ENCODE measurements at places on chromosomes 1 and 21.
A peak's percentile ranks its signal among the peaks of the same experiment; 100 is the strongest.

DNA sequence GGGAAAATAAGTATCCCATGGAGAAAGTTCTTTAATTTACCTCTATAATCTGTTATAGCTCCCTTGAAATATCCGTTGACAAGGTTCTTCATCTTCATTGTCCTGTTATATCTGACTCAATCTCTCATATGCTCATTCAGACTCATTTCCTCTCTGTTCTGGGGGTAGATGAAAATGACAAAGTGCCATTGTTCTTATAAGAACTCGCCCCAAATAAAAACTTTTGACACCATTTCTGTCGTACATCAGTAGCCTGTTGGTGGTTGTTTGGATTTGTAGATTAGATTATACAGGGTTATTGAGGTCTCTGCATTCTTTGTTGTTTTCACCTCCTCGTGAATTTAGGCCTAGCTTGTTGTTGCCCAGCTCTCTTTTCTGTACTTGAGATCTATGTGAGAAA, 55.2 kb upstream of the IPO9 start:
- no peak for DNase-seq

- no peak for DNase-seq
Observed at GRCh38 chr1:115466433-115466832, 128.4 kb upstream of the NGF start.

DNA sequence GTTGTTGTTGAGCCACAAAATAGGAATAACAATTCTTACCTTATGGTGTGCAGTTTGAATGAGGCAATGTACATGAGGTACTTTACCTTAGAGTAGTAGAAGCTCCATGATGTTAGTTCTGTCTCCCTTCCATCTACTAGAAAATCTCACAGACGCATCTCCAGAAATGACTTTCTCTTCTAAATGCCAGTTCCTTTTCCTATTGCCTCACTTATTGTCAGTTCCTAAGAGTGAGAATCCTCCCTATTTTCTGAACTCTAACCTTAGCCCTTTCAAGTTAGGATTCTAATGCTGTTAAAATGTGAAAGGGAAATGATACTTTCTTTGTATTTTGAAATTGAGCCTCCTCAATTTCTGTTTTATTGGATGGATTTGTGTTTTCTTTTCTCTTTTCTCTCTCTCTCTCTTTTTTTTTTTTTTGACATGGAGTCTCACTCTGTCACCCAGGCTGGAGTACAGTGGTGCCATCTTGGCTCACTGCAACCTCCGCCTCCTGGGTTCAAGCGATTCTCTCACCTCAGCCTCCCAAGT, 18.6 kb upstream of the MAPKAPK2 start:
- no peak for DNase-seq

DNA sequence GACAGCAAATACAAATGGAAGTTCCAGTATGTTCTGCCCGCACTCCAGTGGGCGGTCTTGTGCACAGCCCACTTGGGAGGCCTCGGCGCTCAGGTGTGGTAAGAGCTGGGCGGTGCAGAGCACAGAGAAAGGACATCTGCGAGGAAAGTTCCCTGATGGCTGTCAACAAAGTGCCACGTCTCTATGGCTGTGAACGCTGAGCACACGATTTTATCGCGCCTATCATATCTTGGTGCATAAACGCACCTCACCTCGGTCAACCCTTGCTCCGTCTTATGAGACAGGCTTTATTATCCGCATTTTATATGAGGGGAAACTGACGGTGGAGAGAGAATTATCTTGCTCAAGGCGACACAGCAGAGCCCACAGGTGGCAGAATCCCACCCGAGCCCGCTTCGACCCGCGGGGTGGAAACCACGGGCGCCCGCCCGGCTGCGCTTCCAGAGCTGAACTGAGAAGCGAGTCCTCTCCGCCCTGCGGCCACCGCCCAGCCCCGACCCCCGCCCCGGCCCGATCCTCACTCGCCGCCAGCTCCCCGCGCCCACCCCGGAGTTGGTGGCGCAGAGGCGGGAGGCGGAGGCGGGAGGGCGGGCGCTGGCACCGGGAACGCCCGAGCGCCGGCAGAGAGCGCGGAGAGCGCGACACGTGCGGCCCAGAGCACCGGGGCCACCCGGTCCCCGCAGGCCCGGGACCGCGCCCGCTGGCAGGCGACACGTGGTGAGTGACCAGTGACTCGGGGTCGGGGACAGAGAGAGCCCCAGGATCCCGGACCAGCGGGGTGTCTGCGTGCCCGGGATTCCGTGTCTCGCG, at the start of gene IL12RB2:
Gene IL12RB2, plus strand, starts transcription at position 623 of the 810 bp plus-strand sequence. CDS start 12,496 bp downstream, outside the sequence.
- DNase-seq, result peak; percentile 10

DNA sequence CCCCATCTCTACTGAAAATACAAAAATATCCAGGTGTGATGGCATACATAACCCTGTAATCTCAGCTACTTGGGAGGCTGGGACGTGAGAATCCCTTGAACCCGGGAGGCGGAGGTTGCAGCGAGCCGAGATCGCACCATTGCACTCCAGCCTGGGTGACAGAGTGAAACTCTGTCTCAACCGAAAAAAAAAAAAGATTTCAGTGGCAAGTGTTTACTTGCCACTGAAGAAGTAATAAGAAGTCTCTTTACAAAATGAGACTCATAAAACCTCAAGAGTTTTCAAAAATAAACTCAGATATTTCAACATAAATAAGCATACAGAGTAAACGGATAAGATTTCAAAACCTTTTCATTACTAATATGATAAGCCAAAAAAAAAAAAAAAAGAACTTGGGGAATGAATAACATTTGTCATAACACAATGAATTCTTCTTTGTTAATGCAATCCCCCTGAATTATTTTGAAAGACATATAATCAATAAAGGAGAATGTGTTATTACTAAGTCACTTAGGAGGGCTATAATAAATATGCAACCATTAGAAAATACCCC, 34.2 kb upstream of the EXO1 start:
- DNase-seq, result no peak

DNA sequence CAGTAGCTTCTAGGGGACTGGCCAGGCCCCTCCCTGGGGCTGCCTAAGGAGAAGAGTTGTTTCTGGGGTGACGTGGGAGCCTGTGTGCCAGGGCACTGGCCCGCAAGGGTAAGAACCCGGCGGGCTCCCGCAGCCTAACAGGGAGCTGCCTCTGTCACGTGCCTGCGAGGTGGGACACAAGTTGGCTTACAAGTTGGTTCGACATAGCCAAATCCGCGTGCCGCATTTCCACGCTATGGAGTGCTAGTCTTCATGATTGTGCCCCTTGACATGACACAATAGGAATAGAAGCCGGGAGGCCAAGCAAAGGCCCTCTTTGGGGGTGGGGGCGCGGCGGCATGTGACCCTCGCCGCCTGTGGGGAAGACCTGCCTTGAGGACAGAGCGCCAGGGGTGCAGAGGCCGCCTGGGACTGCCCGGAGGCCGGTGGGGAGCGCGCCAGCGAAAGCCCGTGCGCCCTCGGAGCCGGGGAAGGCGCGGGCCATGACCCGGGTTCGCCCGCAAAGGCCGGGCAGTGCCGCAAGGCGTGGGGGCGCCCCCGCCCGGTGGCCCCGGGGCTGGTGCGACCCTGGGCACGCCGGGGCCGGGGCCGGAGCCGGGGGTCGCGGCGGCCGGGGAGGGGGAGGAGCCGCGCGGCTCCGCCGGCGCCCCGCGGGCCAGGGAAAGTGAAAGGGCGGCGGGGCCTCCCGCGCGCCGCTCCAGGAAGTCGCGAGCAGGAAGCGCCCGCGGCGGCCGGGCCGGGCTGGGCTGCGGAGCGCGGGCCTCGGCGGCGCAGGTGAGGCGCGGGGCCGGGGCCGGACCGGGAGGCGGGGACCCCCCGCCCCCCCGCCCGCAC, at the start of gene SLC37A1:
Gene SLC37A1, plus strand, starts transcription at position 702 of the 834 bp plus-strand sequence. CDS start 4,603 bp downstream, outside the sequence.
- peak; percentile 35 for DNase-seq

DNA sequence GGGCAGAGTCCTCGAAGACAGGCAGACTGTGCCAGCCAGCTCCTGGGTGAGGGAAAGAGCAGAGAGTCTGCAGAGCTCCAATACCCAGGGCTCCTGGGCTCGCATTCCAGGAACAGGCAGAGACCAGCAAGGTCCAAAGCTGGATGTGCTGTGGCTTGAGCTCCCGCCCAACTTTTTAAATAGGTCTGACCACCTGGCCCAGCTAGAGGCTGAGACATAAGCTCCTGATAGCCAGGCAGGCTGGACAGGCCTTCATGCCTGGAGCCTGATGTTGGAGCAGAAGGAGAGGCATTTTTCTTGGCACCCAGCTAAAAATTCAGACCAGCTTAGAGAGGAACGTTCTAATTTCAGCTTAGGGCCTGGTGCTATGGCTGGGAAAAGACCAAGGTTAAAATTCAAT, 178.4 kb upstream of the TMEM51 start:
- no peak for DNase-seq

- no peak for DNase-seq
Observed at GRCh38 chr1:54559771-54560231, 11.8 kb downstream of the ACOT11 start.

DNA sequence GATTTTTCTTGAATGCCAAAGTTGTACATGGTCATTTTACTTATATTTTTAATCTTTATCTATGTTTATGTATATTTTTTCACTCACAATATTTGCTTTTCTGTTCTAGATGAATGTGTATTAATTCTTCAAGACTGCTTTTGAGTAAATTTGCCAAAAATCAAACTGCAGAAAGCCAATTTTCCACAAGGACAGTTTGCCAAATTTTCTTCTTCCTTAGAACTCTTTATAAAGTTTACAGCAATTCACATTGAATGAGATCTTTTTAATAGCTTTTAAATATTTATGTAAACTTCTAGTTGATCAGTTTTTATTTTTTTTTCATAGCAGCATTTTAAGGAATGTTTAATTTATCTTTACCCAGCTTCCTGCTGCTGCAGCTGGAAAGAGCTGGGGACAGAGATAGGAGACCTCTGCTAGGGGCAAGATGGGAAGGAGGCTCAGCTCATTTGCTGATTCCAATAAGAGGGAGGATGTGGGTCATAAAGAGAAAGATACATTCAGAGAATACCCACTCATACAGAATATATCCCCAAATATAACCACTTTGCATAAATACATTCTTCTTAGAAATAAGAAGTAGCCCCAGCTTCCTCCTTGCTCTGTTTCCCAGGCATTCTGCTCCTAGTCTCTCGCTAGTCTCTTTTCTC, 93.0 kb downstream of the ODF2L start:
- no peak for DNase-seq

DNA sequence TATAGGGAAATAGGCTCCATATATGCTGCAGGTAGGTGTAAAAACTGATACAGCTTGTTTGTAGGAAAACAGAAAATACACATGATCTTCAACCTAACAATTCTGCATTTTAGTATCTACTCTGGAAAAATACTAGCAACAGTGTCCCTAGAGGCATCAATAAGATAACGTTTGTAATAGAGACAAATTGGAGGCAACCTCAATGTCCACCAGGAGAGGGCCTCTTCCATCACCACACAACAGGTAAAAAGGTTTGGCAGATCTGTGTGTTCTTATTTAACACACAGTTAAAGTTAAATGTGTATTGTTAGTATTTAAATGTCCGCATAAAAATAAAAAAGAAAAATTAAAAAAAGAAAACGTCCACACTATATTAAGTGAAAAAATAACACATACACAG, 5.4 kb downstream of the EIF2D start:
- peak; percentile 33 for DNase-seq

GRCh38 chr1:46749921-46750404, 31.0 kb upstream of the EFCAB14 start:
- no peak for DNase-seq

- no peak for DNase-seq
Observed at GRCh38 chr1:185973645-185974044, 239.5 kb downstream of the HMCN1 start.

DNA sequence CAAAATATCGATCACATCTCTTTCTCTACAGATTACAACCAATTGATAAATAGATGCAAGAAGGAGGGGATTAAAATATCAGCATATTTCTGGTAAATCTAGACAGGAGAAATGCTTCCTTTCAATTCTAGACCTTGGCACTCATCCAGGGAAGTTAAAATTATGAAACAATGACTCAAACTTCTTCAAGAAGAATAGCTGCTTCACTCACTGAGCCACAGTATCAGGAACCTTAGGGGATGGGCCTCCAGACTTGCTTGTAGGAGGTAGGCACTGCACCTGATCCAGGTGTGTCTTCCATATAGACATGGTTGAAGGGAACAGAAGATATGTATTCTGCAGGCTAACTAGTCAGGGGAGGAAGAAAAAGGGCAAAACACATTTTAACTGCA, 9.8 kb downstream of the SLAMF7 start:
- no peak for DNase-seq

GRCh38 chr1:36160949-36161485, 5.1 kb downstream of the MAP7D1 start:
- peak; percentile 16 for DNase-seq

DNA sequence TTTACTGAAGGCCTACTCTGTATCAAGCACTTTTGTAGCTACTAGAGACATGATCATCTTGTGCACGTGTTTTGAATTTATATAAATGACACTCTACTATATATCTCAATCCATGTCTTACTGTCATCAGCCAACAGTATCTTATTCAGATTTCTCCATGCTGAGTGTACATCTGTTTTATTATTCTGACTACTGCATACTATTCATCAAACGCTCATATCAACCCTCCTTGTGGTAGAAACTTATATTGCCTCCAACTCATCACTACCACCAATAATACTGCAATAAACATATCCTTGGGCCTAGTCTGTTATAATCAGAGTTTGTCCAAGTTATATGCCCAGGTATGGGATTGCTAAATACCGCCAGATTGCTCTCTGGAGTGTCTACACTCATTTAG, 81.6 kb upstream of the IRF2BP2 start:
- no peak for DNase-seq

DNA sequence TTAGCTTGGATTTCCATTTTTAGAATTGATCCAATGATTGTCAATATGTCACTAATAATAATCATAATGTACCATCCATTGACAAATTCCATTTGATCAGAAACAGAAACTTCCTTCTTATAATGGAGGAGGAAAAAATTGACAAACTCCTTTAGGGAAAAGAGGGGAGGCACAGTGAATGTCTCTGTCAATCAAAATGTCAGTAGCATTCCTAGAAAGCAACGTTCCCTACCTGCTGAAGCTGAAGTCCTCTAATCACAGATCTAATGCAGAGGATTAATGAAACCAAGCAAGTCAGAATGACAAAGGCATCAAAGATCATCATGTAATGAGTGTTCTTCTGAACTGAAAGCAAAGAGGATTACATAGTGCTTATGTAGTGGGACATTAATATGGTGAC, 22.4 kb downstream of the MCOLN3 start:
- DNase-seq, result no peak

DNA sequence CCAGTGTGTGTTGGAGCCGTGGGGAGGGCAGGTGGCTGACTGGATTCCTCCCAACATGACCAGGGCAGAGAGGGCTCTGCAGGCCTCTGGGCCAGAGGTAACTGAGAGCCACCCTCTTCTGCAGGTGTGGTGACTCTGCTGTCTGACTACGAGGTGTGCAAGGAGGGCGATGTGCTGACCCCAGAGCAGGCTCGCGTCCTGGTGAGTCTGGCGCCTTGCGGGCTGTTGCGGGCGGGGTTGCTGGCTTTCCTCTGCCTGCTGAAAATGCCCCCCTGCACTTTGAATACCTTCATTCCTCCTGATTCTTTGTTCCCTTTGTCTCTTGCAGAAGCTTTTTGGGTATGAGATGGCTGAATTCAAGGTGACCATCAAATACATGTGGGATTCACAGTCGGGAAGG, 6.7 kb downstream of the MRTO4 start:
- DNase-seq, result no peak

GRCh38 chr1:210332719-210333398, 4.2 kb downstream of the HHAT start:
- no peak for DNase-seq

- peak; percentile 41 for DNase-seq
Observed at GRCh38 chr1:65792669-65793358, at the start of gene PDE4B. PDE4B (plus strand) TSS chr1:65792895.

GRCh38 chr1:91124290-91124985, 102.6 kb upstream of the ZNF644 start:
- no peak for DNase-seq

GRCh38 chr1:4127592-4128140, 227.6 kb upstream of the C1orf174 start:
- DNase-seq, result no peak

GRCh38 chr1:226494092-226494609, 54.4 kb upstream of the STUM start:
- DNase-seq, result no peak
